ENCODE measurements at places on chromosomes 6 and 20.

DNA sequence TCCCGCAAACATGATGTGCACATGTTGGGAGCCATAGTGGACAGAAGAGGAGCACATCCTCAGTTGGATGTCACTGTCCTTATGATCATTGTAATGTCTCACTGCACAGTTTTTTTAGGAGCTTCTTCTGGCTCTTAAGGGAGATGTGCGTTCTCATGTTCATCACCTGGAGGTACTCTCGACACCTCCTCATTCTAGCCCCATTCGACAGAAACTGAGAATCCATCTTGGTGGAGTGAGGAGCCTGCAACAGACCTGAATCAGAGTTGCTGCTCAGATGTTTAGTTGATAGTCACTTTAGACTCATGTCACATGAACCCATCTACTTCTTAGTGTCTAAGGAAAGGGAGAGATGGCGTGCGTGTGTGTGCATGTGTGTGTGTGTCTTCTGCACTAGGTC is 2.3 kb upstream of the BMP6 start:
- no peak for DNase-seq

DNA sequence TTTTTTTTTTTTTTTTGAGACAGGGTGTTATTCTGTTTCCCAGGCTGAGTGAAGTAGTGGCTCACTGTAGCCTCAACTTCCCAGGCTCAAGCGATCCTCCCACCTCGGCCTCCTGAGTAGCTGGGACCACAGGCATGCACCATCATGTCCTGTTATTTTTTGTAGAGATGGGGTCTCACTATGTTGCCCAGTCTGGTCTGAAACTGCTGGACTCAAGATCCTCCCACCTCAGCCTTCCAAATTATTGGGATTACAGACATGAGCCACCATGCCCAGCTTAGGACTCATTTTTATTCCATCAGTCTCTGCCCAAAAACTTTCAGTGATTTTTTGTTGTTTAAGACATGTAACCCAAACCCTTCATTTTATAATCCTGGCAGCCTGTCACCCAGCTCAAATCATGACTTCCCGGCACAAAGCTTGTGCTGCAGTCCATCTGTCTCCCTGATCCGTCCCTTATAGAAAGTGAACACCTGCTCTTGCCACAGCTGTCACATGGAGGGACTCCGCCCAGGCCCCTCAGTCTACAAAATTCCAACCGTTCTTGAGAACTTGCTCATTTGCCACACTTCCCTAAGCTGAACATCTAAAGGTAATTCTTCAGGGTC is 183.9 kb upstream of the JARID2 start:
- no peak for DNase-seq

GRCh38 chr6:132289756-132290155 is 111.5 kb downstream of the MOXD1 start:
- DNase-seq = no peak

GRCh38 chr6:39892490-39893129 is 41.7 kb downstream of the MOCS1 start:
- DNase-seq = no peak

All from cortex of kidney (tissue), 1 donor.